Activated CD4-positive, alpha-beta T cell treated with anti-CD3 and anti-CD28 coated beads, Interleukin-2, amount 50 U/mL, for 1 hour (primary cell): ENCODE measurements at places on chromosomes 4 and X.

GRCh38 chrX:116824785-116825184 lies 362.0 kb upstream of the CT83 start:
- no peak for DNase-seq

- DNase-seq, result no peak
Observed at GRCh38 chrX:48487362-48487798, 11.4 kb downstream of the FTSJ1 start.

- no peak for DNase-seq
Observed at GRCh38 chrX:115892056-115892708, 278.4 kb upstream of the AGTR2 start.

- DNase-seq, result no peak
Observed at GRCh38 chr4:178414042-178414441, 971.8 kb upstream of the AGA start.

GRCh38 chrX:9587642-9588041 lies 122.8 kb downstream of the TBL1X start:
- DNase-seq, result no peak

DNA sequence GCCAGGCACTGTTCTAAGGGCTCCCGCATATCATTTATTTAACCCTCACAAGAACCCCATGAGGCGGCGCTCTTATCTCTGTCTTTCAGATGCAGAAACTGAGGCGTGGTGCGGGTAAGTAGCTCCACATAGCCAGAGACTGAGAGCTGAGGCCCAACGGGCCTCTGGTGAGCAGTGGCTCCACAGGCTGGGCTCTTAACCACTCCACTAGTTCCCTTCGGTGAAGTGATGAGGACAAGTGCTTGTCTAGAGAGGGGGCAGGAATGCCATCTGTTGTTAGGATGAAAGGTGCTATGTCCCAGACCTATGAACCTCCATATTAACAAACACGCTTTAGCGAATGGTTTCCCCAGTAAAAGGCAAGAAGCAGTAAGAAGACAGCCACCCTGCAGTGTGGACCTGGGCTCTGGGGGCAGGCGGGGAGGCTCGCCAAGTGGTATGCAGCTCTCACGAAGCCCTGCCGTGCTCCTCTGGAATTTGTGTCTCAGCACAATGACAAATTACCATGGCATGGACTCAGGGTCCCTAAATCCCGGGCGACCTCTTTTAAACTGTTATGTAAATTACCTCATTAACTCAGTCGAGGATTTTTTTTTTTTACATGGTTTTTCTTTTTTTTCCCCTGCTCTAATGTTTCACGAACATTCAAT lies 20.9 kb upstream of the S100G start:
- no peak for DNase-seq

- no peak for DNase-seq
Observed at GRCh38 chr4:120769227-120769626, 153.3 kb downstream of the PRDM5 start.

DNA sequence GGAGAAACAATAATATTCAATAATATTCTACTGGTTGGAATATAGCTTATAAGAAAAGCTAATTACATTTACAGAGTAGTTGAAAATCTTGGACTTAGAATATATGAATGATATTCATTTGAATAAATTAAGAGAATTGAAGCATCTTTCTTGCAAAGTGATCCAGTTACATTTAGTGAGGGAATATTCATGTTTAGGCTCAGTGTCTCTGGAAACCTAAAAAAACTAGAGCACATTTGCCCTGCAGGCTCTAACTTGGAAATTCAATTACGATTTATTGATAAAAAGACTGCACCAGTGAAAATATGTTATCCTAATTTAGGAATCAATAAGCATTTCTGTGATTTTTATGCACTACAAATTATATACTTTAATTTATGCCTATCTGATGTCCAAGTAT lies 58.3 kb upstream of the RAP1GDS1 start:
- no peak for DNase-seq

GRCh38 chrX:130110379-130111219 lies at the start of gene ELF4:
ELF4 (minus strand) TSS chrX:130110497; CDS start chrX:130081330, 29,167 bp downstream.
- DNase-seq, result peak; percentile 64

DNA sequence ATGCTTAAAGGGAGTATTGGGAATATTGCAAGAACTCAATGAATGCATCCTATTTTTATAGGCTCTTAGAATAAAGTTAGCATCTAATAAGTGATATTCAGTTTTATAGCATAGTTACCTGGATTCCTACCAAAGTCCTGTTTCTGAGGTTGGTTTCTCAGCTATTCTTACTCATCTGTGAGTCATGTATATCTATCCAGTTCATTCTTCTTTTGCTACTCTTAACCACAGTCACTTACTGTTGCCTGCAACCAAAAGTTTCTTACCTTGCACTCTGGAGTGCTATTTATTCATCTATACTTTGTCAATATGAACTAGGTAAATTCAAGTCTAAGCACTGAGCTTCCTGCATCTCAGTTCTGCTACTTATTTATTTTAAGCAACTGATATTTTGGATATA lies 322.5 kb downstream of the HS3ST1 start:
- no peak for DNase-seq

DNA sequence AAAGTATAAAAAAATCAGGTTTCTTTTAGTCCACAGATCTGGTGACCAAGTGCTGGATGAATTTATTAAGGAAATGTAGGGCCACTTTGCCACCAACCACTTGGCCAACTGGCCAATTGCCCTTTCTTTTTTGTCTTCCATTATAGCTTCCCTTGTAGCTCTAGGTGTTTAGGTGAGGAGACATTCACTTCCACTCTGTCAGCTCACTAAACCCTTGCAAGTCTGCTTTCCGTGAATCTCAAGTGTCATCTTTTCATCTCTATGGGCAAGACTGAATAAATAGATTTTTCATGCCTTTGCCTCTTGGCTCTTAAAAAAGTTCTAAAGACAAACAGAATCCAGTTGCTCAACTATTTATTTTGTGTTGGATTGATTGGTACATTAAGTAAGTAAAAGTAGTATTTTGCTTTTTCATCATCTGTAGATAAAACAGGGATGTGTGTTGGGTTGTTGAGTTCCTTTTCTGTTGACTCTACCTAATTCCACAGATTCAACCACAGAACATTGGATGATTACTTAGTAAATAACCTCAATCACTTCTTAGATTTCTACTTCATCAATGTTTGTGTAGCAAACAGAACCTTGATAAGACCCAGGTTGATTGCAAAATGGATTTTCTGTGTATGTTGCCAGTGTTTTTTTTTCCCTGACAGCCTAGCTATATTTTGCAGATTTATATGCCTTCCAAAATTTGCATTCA lies 68.1 kb upstream of the GRXCR1 start:
- no peak for DNase-seq

DNA sequence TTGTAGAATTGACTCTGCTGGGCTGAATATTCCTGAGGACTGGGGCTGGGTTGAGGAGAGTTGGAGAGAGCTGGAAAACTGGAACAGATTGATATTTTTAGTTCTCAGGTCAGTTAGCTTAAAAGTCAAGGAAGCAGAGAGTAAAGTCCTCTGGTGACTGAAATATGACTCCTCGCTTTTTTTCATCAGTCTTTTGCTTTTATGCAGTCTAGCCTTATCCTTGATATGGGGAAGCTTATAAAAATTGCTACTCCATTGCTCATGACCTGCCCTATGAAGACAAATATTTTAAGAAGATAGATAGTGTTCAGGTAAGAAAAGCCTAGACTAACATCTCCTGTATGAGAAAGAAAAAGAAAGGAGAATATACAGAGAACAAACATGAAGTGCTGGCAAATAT lies 152.7 kb downstream of the C4orf33 start:
- no peak for DNase-seq

- no peak for DNase-seq
Observed at GRCh38 chr4:179110816-179111215, 1668.6 kb upstream of the AGA start.

DNA sequence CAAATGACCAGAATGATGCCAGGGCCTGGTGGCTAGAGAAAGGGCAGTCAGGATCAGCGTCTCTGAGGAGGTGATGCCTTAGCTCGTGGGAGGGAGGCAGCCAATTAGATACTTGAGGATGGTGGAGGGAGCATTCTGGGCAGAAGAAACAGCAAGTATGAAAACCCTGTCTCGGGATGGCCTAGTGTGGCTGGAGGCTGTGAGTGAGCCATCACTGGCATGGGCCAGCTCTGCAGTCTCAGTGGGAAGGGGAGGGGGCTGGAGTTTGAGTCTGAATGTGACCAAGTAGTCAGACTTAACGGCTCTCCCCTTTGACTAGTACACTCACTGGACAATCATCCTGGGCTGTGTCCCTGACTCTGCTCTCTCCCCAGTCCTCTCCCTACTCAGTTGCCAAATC lies 7.1 kb downstream of the CNGA2 start:
- no peak for DNase-seq

GRCh38 chr4:99157478-99157935 lies 13.4 kb upstream of the ADH4 start:
- DNase-seq, result no peak

DNA sequence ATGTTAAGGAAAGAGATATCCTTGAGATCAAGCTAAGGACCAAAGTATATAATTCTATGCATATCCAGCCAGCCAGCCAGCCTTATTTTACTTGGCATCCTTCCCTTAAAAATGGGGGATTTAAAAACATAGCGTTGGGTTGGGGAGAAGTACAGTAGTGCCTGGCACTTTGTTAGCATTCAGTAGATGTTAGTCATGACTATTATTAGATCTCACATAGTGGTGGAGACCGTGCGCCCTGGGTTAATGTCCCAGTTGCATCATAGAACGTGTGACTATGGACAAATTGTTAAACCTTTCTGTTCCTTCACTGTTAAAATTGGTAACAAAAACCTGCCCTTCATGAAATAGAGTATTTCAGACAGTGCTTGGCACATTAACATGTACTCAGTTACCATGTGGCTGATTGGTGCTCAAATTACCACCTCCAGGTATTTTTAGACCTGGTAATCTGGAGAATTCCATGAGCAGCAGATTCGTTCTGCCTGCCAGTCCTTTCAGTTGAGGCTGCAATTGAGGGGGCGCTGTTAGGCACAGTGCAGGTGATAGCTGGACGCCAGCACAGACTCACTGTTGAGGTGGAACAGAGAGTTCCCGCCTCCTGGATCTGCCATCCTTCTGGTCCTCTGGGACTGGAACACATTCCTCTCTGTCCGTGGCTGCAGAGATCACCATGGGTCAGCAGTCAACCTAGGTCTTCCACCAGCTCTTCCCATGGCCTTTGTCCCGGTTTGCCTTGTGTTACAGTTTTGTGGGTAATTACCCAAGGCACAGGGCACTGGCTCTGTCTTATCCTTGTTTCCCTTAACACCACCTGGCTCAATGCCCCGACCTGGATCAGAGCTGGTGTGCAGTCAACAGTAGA lies 31.7 kb downstream of the RBBP7 start:
- no peak for DNase-seq

DNA sequence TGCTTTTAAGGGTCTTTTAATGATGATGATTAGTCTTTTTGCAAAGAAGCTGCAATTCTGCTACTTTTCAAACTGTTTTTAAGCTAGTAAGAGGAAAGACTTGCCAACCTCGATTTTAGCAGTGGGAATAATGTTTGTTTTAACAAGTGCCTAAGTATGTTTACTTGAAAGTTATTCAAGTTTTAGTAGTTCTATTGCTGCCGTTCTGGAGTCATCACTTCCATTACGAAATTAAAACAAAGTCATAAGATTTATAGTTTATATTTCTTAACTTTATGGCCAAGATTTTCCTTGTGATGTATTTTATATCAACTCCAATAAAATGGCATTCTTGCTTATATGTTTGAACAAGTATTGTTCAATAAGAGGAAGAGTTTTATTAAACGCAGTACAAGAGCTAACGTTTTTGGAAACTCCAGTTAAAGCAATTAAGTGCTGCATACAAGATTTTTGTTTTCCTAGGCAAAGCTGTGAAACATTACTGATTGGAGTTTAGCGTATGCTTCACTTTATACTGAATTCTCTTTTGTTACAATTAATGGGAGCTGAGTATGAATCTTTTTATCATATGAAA lies 211.3 kb downstream of the TENM3 start:
- no peak for DNase-seq

GRCh38 chrX:19774905-19775304 lies 112.5 kb downstream of the SH3KBP1 start:
- no peak for DNase-seq

GRCh38 chrX:68824565-68825125 lies 4.2 kb upstream of the EFNB1 start:
- DNase-seq, result no peak

DNA sequence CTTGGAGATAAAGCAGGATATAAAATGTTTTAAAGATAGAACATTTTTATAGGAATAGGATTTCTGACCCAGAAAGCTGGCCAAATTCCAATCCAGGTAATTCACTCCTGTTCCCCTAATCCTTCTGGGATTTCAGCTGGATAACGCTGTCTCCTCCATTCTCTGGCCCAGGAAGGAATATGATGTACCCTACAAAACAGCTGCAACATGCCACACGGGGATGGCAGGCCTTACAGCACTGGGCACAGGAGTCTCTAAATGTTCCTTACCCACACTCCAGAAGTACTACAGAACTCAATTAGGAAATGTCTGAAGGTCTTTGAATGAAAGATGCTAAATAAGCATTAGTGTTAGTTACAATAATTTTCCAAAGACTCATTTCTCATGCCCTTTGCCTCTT lies 15.8 kb downstream of the CAMK2D start:
- DNase-seq, result no peak

DNA sequence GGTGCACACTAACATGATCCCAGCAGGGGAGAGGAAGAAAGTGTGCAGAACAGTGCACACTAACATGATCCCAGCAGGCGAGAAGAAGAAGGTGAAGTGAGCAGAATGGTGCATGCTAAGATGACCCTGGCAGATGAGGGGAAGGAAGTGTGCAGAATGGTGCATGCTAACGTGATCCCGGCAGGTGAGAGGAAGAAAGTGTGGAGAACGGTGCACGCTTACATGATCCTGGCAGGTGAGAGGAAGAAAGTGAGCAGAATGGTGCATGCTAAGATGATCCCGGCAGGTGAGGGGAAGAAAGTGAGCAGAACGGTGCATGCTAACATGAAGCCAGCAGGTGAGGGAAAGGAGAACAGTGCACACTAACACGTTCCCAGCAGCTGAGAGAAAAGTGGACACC lies 83.7 kb downstream of the ACOX3 start:
- no peak for DNase-seq

DNA sequence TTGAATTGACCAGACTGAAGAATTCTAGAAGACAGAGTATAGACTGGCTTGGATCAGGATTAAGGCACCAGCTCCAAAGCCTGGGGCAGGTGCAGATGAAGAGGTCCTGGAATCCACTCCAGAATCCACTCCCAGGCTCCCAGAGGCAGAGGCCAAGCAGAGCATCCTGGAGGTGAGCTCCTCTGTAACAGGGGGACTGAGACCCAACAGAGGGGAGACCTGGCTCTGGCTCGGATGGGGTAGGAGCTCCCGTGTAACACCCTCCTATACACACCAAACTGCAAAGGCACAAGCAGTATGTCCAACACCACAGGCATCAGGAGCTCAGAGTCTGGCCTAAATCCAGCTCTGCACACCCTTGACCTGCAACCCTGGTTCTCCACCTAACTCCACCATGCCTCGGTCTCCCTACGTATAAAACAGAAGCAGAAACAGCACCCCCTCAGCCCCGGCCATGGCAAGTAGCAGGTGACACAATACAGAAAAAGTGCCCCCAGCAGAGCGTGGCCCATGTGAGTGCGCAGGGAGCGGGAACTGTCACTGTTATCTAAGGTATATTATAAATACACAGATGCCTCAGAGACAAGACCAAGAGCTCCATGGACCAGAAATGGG lies 14.9 kb downstream of the RNF212 start:
- DNase-seq, result no peak

GRCh38 chrX:10526451-10526850 lies 93.9 kb downstream of the MID1 start:
- DNase-seq, result no peak
